ENCODE measurements at places on chromosomes 12 and 14. TPM values are rescaled to one million over a fixed set of nuclear protein-coding genes. Genes with fewer than 3 reads are reported as not detected.

KRT8 gene
- 82.2 TPM for total RNA-seq

ADAM21 gene
- 0.54 TPM for total RNA-seq

FLRT2 gene
- total RNA-seq = 6.3 TPM

ISCU gene
- total RNA-seq = 432 TPM

SMIM41 gene
- total RNA-seq = not detected

POTEG gene
- total RNA-seq = not detected

DNA sequence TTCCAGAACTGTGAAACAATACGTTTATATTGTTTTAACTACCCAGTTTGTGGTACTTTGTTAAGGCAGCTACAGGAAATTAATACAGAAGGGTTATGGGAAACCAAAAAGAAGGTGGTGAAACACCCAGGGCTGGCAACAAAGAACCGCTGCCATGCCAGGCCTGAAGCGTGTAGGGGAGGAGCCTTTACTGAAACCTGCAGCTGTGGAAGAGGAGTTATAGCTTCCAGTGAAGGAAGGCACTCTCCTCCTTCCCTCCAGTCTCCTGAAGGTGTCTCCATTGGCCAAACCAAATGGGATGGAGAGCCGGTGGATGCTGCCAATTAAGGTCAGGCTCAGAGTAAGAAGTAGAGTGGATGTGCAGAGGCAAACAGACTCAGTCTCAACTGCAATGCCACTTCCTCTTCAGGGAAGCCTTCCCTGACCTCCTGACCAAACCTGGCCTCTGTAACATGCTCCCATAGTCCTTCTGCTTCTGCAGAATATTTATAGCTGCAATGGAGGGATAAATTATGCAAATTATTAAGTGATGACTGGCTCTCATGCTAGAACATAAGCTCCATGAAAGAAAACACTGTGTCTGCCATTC, 168.3 kb downstream of the DAD1 start:
- no peak for DNase-seq

DNA sequence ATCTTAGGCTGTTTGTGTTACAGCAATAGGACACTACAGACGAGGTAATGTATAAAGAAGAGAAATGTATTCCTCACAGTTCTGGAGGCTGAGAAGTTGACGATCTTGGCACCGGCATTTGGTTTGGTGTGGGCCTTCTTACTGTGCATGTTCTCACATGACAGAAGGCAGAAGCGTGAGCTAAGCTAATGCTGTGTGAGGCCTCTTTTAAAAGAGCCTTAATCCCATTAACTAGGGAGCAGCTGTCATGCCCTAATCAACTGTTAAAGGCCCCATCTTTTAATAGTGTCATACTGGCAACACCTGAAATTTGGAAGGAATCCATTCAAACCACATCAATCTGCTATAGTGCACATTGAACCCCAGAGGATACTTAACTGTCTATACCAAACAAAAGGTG, 992.9 kb downstream of the GALC start:
- no peak for DNase-seq

- DNase-seq = no peak
Observed at GRCh38 chr12:96483116-96483515, 6.3 kb upstream of the CFAP54 start.

DNA sequence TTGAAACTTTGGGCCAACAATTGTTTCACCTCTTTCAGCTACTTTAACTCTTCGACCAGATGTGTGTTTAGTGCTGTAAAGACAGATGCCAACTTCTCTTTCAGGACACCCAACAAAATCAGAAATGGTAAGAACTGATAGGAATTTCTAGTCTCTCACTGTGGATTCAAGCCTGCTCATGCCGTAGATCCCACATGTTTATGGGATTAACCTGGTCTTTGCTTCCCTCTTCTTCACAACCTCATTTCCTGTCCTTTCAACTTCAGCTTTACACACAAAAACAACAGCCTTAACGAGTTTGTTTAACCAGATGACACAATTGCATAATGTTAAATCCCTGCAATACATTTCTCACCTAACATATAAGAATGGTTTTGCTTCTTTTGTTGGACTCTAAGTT, 1031.9 kb upstream of the LRFN5 start:
- no peak for DNase-seq

DNA sequence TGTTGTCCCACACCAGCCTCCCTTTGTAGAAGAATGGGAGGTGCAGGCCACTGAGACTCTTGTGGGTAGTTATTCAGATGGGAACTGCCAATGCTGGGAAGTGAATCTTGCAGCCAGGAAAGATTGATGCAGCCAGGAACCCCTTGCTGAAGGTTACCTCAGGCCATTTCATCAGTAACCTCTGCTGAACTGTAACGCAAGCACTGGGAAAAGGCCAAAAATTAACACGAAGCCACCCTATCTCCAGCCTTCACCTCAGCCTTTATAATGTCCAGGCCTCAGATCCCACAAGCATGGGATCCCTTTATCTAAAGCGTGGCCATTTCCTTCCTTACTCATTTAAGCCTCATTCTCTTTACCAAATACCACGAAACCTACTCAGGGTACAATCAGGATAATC, 211.1 kb downstream of the SPTSSA start:
- DNase-seq = no peak

DNA sequence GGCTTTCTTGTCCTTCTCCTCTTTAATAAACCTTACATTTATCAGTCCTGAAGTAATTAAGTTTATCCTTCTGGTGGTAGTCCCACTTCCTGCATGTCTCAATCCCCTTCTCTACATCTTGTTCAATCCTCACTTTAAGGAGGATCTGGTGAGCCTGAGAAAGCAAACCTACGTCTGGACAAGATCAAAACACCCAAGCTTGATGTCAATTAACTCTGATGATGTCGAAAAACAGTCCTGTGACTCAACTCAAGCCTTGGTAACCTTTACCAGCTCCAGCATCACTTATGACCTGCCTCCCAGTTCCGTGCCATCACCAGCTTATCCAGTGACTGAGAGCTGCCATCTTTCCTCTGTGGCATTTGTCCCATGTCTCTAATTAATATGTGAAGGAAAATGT, 79.3 kb downstream of the ZFC3H1 start:
- no peak for DNase-seq

GRCh38 chr14:81511111-81511904, 22.3 kb downstream of the SEL1L start:
- DNase-seq = no peak

DNA sequence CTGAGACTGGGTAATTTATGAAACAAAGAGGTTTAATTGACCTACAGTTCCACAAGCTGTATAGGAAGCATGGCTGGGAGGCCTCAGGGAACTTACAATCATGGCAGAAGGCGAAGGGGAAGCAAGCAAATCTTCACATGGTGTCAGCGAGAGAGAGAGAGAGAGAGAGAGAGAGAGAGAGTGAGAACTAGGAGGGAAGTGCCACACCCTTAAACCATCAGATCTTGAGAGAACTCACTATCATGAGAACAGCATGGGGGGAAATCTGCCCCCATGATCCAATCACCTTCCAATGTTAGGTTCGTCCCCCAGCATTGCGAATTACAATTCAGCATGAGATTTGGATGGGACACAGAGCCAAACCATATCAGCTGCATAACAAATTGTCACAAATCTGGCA, 96.7 kb downstream of the CHST11 start:
- DNase-seq = no peak

GRCh38 chr14:56422703-56423213, 156.8 kb upstream of the TMEM260 start:
- no peak for DNase-seq

GRCh38 chr14:25526290-25526689, 476.3 kb upstream of the STXBP6 start:
- DNase-seq = no peak

DNA sequence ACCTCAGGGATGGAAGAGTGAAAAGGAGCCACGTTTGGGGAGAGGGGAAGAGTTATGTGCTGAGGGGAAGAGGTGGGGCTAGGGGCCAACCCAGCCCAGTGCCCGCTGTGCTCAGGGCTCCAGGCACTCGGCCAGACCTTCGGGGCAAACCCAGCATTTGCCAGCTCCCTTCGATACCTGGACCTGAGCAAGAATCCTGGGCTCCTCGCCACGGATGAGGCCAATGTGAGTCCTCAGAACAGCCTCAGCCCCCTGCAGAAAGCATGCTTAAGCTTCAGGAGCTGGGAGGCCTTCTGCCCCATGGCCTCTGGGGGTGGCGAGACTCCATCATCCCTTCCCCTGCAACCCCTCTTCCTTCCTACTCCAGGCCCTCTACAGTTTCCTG, 5.0 kb downstream of the CARMIL3 start:
- DNase-seq = peak; percentile 66

DNA sequence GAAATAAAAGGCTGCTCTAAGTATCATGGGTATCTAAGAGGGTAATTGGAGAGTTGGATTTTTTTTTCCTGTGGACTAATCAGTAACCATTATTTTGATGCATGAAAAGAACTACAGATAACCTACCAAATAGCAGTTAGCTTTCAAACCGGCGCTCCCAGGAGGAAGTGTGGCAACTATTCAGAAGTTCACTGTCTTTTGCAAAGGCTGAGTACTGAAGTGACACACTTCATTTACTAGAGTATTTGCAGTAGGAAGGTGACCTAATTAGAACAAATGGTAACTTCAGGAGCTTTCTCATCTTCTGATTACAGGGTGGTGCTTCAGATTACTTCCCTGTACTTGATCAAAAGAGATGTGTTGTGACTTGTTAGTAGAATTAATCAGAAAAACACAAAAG, 87.7 kb downstream of the PELI2 start:
- DNase-seq = no peak

DNA sequence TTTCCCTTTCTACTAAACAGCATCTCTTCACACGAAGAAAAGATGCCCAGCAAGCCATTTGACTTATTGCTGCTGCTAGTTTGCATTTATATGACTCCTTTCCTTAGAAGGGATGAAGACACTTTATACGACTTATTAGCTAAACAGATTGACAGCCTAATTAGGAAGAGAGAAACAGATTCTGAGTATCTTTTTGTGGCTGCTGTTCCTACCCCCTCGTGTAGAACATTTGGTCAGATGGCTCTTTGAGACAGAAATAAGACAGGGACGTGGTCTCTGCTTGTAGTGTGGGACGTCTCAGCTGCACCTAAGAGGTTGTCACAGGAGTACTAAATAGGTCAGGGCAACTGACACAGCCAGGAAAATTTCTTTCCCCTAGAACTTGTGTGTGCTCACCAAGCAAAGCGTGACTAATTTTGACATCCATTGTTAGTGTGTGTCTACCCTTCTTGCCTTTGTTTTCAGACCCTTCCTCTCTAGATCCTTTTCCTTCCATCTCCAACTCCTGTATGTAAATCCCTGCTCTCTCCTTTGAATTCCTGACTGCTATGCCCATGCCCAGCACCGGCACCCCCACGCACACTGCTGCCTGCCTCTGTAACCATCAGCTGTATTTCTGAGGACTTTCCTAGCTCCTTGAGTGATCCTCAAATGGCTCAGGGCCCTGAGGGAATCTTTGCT, 83.2 kb downstream of the DAD1 start:
- DNase-seq = no peak
